Naive thymus-derived CD8-positive, alpha-beta T cell (primary cell): ENCODE measurements at places on chromosomes 3 and 15.

GRCh38 chr3:62672270-62672987 lies 202.8 kb downstream of the CADPS start:
- DNase-seq, result no peak

DNA sequence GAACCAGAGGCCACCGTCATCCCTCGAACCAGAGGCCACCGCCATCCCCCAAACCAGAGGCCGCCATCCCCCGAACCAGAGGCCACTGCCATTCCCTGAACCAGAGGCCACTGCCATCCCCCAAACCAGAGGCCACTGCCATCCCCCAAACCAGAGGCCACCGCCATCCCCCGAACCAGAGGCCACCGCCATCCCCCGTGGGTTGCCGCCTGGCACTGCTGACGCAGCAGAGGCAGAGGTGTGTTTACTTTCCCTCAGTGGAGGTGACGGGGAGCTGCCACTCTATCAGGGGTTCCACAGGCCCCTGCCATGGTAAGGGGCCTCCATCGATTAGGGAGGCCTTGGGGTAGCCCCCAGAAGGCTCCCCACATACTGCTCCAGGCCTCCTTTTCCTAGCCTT lies 1.5 kb downstream of the IQSEC1 start:
- DNase-seq, result no peak

DNA sequence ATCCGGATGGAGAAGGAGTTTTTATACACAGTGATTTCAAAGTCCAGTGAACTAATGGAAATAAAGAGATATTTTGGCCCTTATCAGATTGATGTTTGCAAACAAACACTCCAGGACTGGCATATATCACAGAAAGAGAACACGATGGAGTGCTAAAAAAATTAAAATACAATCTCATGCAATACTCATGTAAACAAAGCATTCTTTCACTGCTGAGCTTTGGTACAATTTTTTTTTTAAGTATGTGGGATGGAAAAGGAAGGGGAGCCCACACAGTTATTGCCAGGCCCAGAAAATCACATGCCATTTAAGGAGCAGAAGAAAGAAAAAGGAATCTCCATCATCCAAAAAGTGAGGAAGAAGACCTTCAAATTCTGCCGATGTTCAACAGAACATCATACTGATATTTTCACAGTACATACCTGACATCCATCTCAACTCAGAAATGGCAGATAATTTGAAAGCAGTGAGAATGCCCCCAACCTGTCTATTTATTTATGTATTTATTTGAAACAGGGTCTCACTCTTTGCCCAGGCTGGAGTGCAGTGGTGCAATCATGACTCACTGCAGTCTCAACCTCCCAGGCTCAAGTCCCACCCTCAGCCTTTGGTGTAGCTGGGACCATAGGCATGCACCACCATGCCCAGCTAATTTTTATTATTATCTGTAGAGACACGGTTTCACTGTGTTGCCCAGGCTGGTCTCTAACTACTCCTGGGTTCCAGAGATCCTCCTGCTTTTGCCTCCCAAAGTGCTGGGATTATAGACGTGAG lies 107.5 kb upstream of the SLC2A2 start:
- no peak for DNase-seq

DNA sequence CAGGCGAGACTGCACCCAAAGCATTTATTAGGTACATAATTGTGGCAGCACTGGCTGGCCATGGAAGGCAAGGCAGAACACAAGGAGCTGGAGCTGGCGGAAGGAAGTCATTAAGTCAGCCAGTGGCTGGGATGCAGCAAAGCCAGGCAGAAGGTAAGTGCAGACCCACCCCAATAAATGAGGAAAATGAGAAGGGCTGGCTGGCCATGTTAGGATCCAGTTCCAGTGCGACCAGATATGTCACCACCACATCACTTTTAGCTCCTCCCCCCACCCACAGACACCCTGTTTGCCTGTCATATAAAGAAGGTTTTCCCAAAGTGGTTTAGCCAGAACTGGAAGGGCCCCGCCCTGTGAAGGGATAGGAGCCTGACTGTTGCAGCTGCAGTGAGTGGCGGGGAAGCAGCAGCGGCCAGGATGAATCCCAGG lies at the start of gene FURIN:
FURIN (plus strand) TSS at position 328 of the 429 bp plus-strand sequence. CDS start 7,153 bp downstream, outside the sequence.
- DNase-seq, result no peak

GRCh38 chr3:15470849-15471248 lies 43.5 kb downstream of the EAF1 start:
- no peak for DNase-seq

- no peak for DNase-seq
Measured at GRCh38 chr3:172568701-172569100, 45.5 kb upstream of the TNFSF10 start.

DNA sequence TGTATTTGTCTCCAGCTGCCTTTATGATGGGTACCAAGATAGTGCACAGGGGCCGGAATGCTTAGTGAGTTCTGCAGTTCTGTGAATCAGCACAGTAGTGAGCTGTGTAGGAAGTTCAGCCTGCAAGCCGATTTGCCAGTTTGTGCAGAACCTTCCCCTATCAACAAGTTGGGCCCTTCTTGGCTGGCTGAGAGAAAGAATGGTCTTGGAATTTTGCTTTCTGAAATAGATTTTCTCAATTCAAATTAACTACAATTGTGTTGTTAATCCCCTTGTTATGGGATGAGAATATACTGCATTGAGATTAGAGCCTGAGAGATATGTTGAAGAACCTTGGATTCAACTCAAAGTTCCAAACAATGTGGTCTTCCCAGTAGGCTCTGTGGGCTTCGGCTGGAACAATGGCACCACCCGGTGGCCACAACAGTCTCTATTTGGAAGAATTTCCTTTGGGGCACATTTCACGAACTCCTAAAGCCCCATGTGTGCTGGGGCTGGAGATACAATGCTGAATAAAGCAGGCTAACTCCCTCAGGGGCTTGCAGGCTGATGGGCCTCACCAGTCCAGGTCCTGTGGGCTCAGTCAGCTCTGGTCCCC lies 59.1 kb downstream of the TRIM42 start:
- no peak for DNase-seq

GRCh38 chr3:167656821-167657220 lies 3.1 kb upstream of the WDR49 start:
- DNase-seq, result no peak

- DNase-seq, result no peak
Measured at GRCh38 chr15:77819851-77820728, 187.4 kb upstream of the LINGO1 start.

DNA sequence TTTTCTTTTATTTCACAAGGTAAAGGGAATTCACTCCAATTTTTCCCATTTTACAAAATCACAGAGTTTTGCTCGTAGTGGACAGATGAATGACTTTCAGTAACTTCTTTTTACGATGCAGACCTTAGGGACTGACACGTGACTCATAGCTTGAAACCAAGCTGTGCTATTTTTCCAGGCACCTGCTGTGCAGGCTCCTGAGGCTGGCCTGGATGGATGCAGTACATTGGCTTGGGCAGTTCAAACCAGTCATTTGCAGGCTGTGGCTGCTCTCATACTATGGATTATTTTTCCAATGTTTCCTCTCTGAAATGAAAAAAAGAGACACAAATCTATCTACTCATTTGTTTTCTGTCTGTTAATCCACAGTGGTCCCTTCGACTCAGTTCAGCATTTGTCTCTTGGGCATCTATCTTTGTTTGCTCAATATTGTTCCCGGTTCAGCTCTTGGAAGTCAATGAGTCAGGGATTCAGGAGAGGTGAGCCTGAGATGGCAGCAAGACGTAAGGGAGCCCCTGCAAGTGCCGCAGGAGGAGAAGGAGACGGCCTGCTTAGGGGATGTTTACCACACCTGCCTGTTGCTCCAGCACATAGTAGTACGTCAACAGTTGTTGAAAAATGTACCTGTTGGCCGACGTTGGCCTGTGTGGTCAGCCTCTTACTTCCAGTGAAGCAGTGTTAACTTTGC lies 92.8 kb downstream of the SV2B start:
- no peak for DNase-seq

- no peak for DNase-seq
Measured at GRCh38 chr3:69011096-69011730, 2.3 kb downstream of the EOGT start.

DNA sequence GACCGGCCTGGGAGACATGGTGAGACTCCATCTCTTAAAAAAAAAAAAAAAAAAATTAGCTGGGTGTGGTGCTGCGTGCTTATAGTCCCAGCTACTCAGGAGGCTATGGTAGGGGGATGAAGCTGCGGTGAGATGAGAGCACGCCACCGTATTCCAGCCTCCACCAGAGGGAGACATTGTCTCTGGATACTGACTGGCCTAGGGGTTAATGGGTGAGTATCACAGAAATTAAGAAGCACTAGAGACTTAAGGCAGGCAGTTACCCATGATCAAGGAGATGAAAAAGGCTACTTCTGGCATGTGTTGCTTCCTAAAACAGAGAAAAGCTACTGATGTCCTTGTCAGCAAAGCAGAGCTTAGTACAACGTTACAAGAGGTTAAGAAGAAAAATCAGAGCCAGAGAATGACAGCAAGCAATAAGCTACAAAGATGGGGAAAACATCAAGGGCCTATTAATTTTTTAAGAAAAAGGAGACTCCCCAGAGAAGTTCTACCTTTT lies 8.6 kb downstream of the TFRC start:
- DNase-seq, result peak; percentile 67

GRCh38 chr3:123357275-123357674 lies 91.6 kb downstream of the ADCY5 start:
- no peak for DNase-seq

DNA sequence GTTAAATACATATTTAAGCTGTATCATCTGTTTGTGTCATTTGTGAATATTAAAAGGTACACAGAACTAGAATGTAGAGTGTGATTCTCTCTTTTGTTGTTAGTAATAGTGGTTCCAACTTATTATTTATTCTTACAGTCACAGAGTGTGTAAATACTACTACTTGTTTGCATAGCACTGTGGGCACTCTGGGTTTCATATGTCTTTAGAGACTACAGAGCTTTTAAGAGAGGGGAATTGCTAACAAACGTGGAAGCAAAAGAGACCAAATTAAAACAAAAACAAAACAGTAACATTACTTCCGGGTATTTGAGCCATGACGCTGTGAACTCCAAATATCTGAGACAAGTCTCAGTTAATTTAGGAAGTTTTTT lies 828.0 kb upstream of the DPPA4 start:
- DNase-seq, result no peak

GRCh38 chr3:95277613-95278012 lies 1214.8 kb downstream of the NSUN3 start:
- DNase-seq, result no peak

GRCh38 chr3:134468519-134468918 lies 17.3 kb downstream of the ANAPC13 start:
- DNase-seq, result no peak

GRCh38 chr15:25993506-25993905 lies 130.4 kb upstream of the ATP10A start:
- DNase-seq, result no peak

DNA sequence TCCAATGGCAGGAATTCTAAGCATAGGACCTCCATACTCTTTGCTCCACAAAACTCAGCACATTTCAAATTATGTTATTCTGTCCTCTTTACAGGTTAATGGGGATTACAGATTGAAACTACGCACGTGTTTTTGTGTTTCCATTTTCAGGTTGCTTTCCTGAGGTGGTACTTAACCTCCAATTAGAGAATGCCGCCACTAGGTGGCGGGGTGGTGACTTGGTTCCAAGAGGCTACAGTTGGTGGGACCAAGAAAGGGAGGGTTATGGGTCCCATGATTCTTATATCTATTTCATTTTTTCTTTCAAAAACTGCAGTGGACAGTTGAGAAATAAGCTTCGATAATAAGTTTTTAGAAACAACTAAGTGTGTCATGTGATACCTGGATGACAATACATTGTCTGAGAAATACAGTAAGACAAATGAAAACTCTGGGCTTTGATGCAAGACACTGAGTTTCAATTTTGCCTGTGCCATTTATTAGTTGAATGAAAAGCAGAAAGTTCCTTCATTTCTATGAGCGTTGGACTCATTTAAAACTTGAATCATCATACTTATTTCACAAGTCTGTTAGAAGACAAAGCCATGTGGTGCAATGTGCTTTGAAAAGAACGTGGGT lies 539.0 kb downstream of the FGF12 start:
- no peak for DNase-seq

- DNase-seq, result no peak
Measured at GRCh38 chr15:52326756-52327155, 31.2 kb upstream of the MYO5C start.

- DNase-seq, result no peak
Measured at GRCh38 chr3:141546081-141546480, 59.3 kb downstream of the RASA2 start.

- no peak for DNase-seq
Measured at GRCh38 chr3:13358051-13358450, 62.1 kb downstream of the NUP210 start.
